ENCODE measurements at places on chromosomes 16 and 17. TPM values are rescaled to one million over a fixed set of nuclear protein-coding genes. Genes with fewer than 3 reads are reported as not detected.

GRCh38 chr16:85900027-85900792, 1.2 kb downstream of the IRF8 start:
- no peak for DNase-seq

DNA sequence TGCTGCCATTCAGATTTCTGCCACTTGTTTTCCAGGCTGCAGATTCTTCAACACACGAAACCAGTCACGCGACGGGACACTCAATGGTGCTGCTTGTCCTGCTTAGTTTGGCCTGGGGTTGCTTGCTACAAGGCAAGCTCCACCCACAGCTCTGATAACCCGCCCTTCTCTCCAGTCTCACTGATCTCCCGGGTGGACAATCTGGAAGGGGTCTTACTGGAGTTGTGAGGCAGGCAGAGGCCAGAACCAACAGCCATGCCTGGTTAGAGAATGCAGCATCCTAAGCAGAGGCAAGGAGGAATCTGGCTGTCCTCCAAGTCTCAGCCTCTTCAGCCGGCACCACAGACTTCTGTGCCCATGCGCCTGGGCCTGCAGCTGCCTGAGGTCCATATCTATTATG, 119.1 kb downstream of the KCNJ12 start:
- DNase-seq = no peak

DNA sequence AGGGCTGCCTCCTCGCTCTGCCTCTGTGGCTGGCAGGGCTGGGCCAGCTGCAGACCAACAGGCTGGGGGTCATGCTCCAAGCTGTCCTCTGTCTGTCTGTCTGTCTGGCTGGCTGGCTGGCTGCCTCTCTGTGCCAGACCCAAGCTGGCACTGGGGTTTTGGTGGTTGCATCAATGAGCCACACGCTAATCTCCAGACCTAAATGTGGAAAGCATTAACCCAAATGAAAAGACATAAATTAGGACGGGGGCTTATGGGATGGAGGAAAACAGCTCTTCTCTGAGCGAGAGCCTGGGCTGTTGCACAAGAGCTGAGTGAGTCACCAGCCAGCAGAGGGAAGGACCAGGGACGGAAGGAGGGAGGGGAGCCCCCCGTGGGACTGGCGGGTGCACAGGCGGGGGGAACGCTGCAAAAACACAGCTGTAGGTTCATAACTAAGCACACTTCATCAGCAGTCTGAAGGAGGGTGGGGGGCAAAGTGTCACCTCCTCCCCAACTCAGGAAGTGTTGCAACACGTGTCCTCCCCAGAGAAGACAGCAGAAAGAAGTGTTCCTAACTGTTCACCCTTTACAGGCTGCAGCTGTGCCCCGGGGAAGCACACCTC, 83.4 kb downstream of the GAS7 start:
- peak; percentile 87 for DNase-seq

- no peak for DNase-seq
These were observed 26.5 kb upstream of the CDR2 start for GRCh38 chr16:22400900-22401299.

DNA sequence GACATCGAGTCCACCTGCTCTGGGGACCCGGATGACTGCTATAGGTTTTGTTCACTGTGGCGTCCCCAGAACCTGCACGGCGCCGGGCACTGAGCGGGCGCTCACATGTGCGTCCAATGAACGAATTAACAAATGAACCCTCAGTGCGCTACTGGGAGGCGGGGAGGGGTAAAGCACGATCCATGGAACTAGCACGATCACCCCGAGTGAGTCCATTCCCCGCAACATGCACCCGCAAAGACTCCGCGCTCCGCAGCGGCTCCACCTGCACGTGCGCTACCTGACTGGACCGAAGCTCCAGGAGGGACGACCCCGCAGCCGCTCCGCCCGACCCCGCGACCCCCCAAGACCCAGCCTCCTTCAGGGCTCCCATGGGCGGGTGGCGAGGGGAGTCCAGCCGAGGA, 491 bp downstream of the TRAP1 start:
- no peak for DNase-seq

Gene ALOXE3
- 0.01 TPM for polyA plus RNA-seq
